ENCODE measurements at places on chromosomes 4 and X.

DNA sequence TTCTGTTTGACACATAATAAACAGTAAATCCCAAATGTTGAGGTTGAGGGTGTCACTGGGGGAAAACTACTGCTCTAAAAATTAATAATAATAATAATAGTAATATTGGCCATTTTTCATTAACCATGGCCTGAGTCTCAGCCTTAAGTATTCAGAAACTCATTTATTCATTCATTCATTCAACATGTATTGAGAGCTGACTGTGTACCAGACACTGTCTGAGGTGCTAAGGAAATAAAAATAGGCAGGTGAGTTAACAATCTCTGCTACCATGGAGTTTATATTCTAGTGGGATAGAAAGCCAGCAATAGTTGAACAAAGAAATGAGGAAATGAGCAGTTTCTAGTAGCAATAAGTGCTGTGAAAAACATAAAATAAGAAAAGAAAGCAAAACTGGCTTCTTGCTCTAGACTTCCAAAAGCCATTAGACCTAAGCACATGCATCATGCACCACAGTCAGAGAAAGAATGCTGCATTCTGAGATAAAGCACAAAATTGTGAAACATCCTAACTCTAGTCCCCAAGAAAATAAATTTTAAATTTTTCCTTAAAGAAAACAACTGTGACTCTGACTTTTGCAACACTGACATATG lies 278.7 kb downstream of the RCHY1 start:
- no peak for DNase-seq

DNA sequence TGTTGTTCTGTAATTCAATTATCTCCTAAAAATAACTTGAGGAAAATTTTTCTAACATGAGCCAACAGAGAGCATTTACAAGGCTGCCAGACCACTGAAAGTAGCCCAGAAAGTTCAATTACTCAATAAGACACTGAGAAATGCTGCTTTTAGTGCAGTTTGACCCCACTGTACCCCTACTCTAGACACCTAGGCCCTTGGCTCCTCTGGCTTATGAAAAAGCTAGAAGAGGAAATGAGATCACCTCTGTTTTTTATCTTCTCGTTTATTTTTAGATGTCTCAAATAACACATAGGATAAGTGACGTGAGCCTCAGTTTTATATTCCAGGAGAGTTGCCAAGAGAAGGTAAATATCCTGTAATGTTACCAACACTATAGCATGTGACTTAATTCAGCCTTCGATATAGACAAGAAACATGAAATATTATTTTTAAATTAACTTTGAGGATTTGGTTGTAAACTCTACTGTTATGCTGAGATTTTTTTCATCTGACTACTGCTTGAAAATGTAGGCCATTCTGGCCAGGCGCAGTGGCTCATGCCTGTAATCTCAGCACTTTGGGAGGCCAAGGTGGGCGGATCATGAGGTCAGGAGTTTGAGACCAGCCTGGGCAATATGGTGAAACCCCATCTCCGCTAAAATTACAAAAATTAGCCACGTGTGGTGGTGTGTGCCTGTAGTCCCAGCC lies 24.4 kb downstream of the TNIP3 start:
- DNase-seq, result no peak

GRCh38 chr4:8939840-8940742 lies 68.5 kb upstream of the HMX1 start:
- DNase-seq, result no peak

DNA sequence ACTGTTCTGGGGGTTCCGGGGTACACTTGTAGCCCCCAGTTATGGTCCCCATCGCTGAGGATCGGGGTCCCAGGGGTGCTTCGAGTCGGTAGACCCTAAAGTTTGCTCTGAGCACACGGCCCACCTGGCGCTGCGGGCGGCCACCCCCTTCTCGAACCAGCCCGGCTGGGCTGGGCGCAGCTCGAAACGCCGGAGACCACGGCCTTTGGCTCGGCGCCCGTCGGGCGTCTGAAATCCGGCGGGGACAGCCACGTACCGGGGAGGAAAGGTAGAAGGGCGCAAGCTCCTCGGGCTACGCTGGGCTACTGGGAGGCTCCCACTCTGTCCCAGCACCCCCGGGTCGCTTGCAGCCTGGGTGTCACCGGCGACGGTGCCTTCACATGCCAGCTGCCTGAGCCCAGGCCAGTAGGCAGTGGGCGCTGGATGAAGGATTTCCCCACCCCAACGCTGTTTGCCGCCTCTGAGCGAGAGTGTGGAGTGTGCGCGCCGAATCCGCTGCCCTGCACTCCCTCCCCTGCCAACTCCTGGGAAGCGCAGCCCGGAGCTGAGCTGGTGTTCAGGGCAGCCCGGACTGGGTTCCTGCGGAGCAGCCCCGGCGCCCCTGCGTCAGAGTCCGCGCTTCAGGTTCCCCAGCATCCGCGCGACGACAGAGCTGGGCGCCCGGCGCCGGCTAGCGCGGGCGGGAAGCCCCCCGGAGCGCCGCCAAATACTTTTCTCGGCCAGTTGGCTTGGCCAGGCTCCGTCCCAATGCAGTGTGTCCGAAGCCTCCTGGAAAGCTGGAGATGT lies 637 bp downstream of the MAMLD1 start:
- peak; percentile 47 for DNase-seq

DNA sequence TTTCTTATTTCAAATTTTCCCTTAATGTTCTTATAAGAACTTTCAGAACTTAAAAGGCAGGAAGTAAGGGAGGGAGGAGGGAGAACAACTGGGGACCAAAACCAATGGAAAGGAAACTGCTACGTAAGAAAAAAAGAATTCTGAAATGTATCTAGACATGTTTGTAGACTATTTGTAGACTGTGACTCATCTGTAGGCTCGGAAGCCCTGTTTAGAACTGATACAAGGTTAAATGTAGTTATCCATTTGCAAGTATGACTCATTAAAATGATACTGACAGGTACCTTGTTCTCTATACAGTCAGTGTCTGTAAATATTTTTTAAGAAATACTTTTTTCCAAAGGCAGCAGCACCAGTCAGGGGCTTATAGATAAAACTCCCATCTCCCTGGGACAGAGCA lies 202.0 kb downstream of the DHX15 start:
- DNase-seq, result no peak

Data from lower lobe of right lung (tissue), 2 donors.